Testis (tissue), 5 donors: ENCODE measurements at places on chromosomes 6 and 20. TPM values are rescaled to one million over a fixed set of nuclear protein-coding genes. Genes with fewer than 3 reads are reported as not detected.

DNA sequence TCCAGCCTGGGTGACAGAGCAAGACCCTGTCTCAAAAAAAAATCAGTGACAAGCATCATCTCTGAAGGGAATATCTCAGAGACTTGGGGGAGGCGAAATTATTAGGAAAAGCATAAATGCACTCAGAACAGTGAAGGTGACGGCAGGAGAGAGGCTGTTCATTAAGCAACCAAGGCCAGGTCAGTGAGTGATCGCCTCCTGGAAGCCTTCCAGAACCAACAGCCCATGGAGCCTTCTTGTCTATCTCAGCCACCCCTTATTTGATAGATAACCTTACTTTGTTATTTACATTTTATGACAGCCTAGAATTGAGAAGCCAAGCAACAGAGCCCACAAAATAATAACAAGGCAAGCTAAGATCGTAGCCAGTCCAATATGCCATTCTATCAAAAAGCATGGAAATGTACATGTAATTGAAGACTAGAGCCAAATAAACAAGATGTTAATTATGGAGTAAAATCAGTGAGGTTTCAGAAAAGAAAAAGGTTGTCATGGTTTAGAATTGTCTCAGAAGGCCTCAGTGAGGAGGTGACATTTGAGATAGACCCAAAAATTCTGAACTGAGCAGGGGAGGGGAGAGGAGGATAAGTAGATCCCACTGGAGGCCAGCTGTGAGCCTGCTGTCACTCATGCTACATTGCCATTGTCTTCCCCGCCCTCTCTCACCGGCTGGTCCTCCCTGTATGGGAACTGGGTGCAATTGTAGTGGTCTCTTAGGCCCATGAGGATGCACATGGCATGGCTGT is 17.8 kb downstream of the BNIP5 start:
- DNase-seq = no peak

- DNase-seq = no peak
Observed at GRCh38 chr20:41221614-41222218, 84.4 kb downstream of the PLCG1 start.

PDYN gene
- 4.2 TPM for total RNA-seq

GRM4 gene
- 3.5 TPM for total RNA-seq
